Fibroblast of the aortic adventitia (primary cell): ENCODE measurements at places on chromosomes 2 and 18. TPM values are rescaled to one million over a fixed set of nuclear protein-coding genes. Genes with fewer than 3 reads are reported as not detected.

IL18R1 gene
- total RNA-seq: 4.7 and 6.8 TPM in 2 replicates

SCN2A gene
- 16.7 and 18.5 TPM in 2 replicates for total RNA-seq

EPAS1 gene
- 41.5 and 45.6 TPM in 2 replicates for total RNA-seq

CRYGC gene
- not detected in 2 replicates for total RNA-seq

BARD1 gene
- total RNA-seq: 4.5 and 33.1 TPM in 2 replicates

EPB41L3 gene
- 28.0 and 37.3 TPM in 2 replicates for total RNA-seq

DNA sequence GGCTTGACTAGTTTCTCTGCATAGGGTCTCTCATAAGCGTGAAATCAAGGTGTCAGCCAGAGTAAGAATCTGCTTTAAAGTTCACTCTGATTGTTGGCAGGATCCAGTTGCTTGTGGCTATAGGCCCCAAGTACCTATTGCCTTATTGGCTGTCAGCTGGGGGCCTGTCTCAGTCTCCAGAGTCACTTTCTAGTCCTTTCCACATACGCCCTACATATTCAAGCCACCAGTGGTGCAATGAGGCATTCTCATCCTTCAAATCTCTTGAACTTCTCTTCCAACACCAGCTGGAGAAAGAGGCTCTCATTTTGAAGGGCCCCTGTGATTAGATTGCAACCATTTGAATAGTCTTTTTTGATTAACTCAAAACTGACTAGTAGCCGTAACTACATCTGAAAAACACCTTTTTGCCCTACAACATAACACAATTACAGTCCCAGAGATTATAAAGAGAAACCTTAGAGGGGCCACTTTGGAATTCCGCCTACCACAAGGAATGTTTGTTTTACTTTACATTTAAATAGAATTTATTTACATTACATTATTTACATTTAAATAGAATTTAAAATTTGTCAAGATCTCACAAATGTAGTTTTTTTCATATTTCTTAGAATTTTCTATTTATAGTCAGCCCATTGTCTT is 520.1 kb downstream of the DSC3 start:
- DNase-seq: no peak

GRCh38 chr2:239895669-239896068 is 129.5 kb downstream of the NDUFA10 start:
- no peak for DNase-seq

GRCh38 chr2:236657215-236657614 is 87.6 kb downstream of the ACKR3 start:
- no peak for DNase-seq

- no peak for DNase-seq
Measured at GRCh38 chr2:17869128-17869527, 9.3 kb upstream of the KCNS3 start.

GRCh38 chr2:881204-881918 is 69.3 kb upstream of the SNTG2 start:
- no peak for DNase-seq

DNA sequence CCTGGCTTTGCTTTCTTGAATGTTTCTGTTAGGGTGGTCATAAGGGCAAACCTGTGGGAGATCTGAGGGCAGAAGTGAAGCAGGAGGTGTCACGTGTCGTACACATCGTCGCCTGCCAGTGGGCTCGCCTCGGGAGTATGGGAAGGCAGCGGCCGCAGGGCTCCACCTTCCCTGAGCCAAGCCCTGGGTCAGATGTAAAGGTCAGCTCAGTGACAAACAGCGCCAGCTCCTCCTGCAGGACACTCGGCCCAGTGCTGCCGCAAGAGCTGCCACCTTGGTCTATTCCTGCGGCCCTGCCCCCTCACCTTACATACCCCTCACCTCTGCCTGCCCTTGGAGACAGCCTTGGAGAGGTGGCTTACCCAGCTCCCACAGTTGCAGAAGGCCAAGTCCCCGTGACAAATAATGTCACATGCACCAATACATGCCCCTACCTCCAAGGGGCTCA is 64.2 kb downstream of the PSMG2 start:
- no peak for DNase-seq

- DNase-seq: peak; percentile 28
Measured at GRCh38 chr2:11914455-11914854, 168.0 kb downstream of the LPIN1 start.

DNA sequence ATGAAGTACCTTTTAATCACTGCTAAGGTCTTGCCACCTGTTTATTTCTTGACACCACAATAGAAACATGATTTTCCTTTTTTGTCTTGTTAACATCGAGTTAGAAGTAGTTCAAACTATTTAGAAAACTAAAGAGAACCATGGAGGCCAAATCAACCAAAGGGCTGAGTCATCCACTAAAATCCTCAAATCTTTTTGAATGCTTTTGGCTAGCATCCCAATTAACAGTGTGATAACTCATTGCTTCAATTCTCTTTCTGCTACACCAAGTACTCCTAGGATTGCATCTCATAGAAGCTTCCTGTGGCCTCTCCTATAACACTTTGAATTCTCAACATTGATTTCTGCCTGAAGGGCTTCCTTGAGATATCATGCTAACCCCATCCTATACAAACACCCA is 159.9 kb upstream of the MMADHC start:
- DNase-seq: no peak

DNA sequence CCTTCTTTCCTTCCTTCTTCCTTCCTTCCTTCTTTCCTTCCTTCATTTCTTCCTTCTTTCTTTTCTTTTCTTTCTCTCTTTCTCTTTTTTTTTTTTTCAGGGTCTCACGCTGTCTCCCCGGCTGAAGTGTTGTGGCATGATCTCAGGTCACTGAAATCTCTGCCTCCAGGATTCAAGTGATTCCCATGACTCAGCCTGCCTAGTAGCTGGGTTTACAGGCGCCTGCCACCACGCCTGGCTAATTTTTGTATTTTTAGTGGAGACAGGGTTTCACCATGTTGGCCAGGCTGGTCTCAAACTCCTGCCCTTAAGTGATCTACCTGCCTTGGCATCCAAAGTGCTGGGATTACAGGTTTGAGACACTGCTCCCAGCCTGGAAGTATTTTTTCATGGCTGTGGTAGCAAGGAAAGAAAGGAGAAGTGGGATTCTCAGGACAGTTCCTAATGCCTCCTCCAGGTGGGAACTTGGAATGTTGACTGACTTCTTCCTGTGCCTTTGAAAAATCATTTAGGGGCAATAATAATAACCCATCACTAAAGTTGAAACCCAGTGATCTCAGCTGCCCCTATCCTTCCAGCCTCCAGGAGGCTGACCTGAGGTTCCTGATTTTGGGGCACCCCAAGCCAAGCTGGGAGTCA is 89.3 kb upstream of the CELF4 start:
- DNase-seq: no peak

DNA sequence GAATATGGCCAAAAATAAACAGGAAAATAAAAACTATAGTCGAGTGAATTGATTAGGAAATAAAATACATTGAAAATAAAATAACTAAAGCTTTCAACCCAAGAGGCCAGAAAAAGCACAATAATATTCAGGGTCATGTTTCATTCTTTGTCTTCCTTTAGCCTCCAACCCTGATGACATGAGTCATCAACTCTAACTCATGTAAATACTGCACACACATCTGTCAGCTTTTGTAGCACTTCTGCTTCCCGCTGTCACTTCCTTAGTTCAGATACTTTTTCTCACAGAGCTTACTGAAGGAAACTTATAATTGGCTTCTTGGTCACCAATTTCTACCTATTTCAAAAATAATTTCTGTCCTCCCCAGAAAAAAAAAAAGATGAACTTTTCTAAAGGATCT is 112.8 kb downstream of the UPP2 start:
- DNase-seq: no peak

DNA sequence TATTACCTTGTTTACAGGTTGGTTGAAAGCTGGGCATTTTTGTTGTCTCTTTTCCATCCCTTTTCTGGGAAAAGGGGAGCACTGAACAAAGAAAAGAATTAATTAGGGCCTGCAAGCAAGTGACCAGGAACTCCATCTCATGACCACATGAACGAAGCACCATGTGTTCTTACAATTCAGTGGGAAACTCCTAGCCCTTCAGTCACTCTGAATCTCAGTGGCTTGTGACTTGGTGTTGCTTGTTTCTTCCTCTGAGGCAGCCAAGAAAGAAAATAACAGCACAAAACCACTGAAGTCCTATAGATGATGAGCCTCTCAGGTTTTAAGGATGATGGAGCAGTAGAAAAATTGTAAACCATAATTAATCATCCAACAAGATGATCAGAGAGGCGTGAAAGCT is 129.1 kb upstream of the CAB39 start:
- no peak for DNase-seq
